Prostate gland (tissue), 2 donors: ENCODE measurements at places on chromosomes 1 and 21. TPM values are rescaled to one million over a fixed set of nuclear protein-coding genes. Genes with fewer than 3 reads are reported as not detected.
A peak's percentile ranks its signal among the peaks of the same experiment; 100 is the strongest.

Gene UROD
- total RNA-seq, result 152 TPM

Gene MKNK1
- total RNA-seq, result 37.8 TPM

Gene OR2W3
- total RNA-seq, result 2.4 TPM

Gene ISG15
- total RNA-seq, result 22.3 TPM

GRCh38 chr1:48356901-48357300, 115.1 kb downstream of the SPATA6 start:
- H3K4me3 ChIP-seq, result no peak overlapping the region
- H3K4me1 ChIP-seq, result no peaks in the 10 kb centered on the region
- H3K36me3 ChIP-seq, result no peaks in the 10 kb centered on the region
- H3K27me3 ChIP-seq, result no peaks in the 10 kb centered on the region

DNA sequence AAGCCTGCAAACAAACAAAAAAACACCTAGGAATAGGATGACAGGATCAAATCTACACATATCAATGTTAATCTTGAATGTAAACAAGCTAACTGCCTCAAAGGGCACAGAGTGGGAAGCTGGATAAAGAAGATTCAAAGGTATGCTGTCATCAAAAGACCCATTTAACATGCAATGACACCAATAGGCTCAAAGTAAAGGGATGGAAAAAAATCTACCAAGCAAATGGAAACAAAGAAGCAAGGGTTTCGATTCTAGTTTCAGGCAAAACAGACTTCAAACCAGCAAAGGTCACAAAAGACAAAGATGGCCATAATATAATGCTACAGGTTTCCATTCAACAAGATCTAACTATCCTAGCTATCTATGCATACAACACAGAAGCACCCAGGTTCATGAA, 16.2 kb upstream of the OR2T10 start:
- H3K27ac ChIP-seq, result no peak overlapping the region
- H3K4me1 ChIP-seq, result no peaks in the 10 kb centered on the region
- no peaks in the 10 kb centered on the region for H3K27me3 ChIP-seq

DNA sequence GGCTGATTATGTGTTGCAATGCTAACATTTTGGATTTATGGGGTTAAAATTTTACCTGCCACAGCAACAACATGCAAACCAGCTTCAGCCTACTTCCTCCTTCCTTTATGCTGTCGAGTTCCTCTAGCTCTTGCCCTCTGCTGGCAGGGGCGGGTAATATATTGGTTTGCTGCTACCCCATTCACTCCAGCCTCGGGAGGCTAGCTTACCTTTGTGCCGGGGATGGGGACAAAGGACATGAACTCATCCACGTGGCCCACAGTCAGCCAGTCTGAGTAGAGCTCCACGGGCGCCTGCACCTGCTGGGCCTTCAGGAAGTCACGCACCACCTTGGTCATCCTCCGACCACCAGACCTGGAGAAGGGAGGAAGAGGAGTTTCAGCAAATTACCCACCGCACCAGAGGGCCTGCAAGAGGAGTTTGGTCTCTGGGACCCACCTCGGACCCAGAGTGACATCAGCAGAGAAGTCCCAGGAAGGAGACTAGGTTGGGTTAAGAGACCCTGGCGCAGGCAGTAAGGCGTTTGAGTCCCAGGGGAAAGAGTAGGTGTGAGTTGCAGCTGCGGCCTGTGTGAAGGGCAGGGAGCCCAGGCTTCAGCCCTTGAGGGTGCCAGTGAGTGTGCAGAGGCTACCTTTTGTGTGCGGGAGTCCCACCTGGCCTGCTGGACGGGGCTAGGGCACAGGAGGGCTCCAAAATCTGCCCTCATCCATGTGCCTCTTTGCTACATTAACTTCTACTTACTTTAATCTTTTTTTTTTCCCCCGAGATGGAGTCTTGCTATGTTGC, 21.8 kb upstream of the SDHB start:
- no peaks in the 10 kb centered on the region for H3K36me3 ChIP-seq
- no peak for DNase-seq
- H3K4me1 ChIP-seq, result no peaks in the 10 kb centered on the region
- H3K4me3 ChIP-seq, result no peak overlapping the region
- no peaks in the 10 kb centered on the region for H3K27me3 ChIP-seq

DNA sequence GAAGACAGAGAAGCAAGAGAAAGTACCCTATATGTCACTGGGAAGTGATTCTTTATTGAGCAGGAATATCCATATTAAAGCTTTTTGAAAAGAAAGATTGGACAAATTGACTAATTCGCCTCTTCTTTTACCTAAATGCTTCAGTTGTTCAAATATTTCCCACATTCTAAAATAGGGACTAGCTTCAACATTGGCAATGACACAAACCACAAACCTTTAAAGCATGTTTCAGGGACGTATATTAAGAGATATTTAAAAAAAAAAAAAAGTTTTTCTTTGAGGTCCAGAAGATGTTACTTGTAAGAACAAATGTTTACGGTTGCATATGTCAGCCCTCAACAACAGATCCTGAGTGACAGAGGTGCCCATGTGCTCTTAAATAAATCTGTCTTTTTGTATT, 235.0 kb upstream of the NFIA start:
- H3K27ac ChIP-seq, result no peak overlapping the region
- DNase-seq, result no peak
- H3K4me3 ChIP-seq, result no peak overlapping the region
- H3K36me3 ChIP-seq, result no peaks in the 10 kb centered on the region

- no peaks in the 10 kb centered on the region for H3K27me3 ChIP-seq
- H3K4me1 ChIP-seq, result no peaks in the 10 kb centered on the region
- no peak overlapping the region for H3K4me3 ChIP-seq
- no peak for DNase-seq
Observed at GRCh38 chr1:175801979-175802378, 58.6 kb upstream of the TNR start.

Gene DENND2C
- total RNA-seq, result 10.6 TPM

DNA sequence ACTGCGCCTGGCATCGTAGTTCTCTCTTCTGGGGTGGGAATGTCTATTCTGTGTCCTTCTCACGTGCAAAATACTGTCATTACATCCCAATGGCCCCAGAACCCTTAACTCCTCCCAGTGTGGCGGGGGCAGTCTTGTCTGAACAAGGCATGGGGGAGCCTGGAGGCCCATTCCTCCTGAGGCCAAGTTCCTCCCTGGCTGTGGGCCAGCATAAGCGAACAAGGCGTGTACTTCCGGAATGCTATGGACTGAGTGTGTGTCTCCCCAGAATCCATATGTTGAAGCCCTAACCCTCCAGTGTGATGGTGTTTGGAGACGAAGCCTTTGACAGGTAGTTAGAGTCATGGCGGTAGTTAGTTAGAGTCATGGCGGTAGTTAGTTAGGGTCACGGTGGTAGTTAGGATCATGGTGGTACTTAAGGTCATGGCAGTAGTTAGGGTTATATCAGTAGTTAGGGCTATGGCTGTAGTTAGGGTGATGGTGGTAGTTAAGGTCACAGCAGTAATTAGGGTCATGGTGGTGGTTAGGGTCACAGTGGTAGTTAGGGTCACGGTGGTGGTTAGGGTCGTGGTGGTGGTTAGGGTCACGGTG, 71.0 kb downstream of the PRKCZ start:
- no peaks in the 10 kb centered on the region for H3K27me3 ChIP-seq
- no peak for DNase-seq
- no peaks in the 10 kb centered on the region for H3K36me3 ChIP-seq
- H3K4me1 ChIP-seq, result no peaks in the 10 kb centered on the region

- H3K27me3 ChIP-seq, result no peaks in the 10 kb centered on the region
- H3K27ac ChIP-seq, result peak overlapping the region; percentile 90
- H3K36me3 ChIP-seq, result no peaks in the 10 kb centered on the region
- peaks cover 17% of the 10 kb centered on the region for H3K4me1 ChIP-seq
- DNase-seq, result peak; percentile 88
- H3K4me3 ChIP-seq, result no peak overlapping the region
Observed at GRCh38 chr1:151828921-151829320, 2.7 kb downstream of the RORC start.

DNA sequence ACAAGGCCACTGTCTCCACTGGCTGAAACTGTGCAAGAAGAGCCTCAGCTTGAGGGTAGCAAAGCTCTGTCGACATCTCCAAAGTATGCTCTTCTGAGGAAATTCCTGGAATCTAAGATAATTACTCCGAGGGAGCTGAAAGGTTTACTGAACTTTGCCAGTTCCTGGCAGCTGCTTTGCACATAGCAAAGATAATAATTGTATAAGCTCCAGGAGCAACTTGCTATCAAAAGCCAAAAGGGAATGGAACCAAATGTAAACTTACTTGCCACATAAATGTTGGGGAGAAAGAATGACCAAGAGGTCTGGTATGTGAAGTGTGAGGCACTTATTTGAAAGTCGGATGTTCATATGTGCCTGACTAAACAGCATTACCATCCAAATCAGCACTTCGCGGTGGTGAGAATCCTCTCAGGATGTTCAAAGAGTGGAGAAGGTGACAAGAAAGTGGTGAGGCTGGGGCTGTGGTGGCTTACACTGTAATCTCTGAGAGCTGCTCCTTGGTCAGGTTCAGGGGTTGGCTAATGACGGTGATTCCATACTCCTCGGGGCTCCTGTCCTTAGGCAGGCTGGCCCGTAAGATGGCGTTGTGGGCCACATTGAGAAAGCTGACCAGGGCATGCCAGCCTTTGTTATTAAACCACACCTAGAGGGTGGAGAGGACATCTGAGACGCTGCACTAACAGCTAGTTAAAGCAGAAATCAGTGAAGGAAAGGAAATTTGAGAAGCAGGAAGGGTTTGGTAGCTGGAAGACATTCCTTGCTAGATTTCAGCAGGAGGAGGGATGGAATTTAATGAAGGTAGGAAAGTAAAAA, 100.0 kb downstream of the ABCA4 start:
- H3K36me3 ChIP-seq, result no peaks in the 10 kb centered on the region
- no peak overlapping the region for H3K27ac ChIP-seq
- H3K4me1 ChIP-seq, result no peaks in the 10 kb centered on the region

DNA sequence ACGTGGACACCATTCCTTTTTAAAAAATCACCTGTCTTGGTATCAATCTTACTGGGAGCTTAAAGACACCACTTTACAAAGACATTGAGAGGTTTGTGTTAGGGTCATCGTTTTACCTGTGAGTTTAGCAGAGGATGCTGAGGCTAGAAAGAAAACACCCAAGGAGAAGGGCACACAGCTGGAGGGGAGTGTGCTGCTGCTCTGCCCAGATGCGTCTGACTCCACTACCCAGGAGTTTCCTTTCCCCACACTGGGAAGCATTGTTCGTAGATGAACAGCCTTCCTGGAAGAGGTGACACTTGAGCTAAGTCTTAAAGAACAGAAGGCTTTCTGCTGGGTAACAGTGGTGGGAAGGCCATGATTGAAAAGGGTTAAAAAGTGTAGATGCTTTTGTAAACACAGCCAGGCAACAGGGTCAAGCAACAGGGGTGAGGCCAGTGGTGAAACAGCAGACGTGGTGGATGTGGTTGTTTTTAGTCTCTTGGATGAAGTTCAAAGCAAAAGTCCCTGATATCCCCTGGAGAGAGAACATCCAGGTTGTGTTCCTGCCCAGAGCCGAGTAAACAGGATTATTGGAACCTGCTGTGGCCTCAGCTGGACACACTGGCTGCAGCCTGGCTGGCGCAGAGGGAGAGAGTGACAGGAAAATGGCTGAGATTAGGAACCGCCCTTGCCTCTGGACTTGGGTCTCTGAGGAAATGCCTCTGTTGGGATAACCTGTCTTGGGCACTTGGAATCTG, 198.6 kb upstream of the JUN start:
- no peaks in the 10 kb centered on the region for H3K36me3 ChIP-seq
- no peaks in the 10 kb centered on the region for H3K4me1 ChIP-seq
- peak overlapping the region; percentile 53 for H3K27ac ChIP-seq
- DNase-seq, result peak; percentile 44

Gene CELA2B
- 1.1 TPM for total RNA-seq

DNA sequence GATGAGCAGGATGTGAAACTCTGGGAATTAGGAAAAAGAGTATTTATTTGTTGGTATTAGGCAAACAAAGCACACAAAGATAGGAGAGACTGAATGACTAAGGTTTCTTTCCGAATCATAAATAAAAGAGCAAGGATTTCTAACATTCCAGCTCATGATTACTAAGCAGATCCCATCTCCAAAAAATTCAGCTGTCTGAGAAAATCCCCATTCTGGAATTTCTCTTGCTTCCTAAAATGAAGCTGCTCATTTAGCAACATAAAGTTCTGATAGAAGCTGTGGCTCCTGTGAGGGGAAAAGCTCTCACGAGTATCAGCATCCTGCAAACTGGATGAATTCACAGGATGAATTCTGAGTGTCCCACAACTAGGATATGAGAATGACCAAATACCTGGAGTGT, 6.7 kb upstream of the SH2D5 start:
- no peaks in the 10 kb centered on the region for H3K4me1 ChIP-seq
- H3K4me3 ChIP-seq, result no peak overlapping the region
- H3K27me3 ChIP-seq, result no peaks in the 10 kb centered on the region
- no peak overlapping the region for H3K27ac ChIP-seq

GRCh38 chr1:197705941-197706340, 69.3 kb downstream of the DENND1B start:
- H3K27ac ChIP-seq, result no peak overlapping the region
- DNase-seq, result no peak
- H3K27me3 ChIP-seq, result no peaks in the 10 kb centered on the region
- no peaks in the 10 kb centered on the region for H3K36me3 ChIP-seq

- no peak overlapping the region for H3K4me3 ChIP-seq
- no peaks in the 10 kb centered on the region for H3K27me3 ChIP-seq
- H3K27ac ChIP-seq, result no peak overlapping the region
- H3K36me3 ChIP-seq, result no peaks in the 10 kb centered on the region
- H3K4me1 ChIP-seq, result no peaks in the 10 kb centered on the region
- no peak for DNase-seq
Observed at GRCh38 chr1:67436511-67437055, 6.4 kb upstream of the SERBP1 start.

Gene FAM131C
- not detected for total RNA-seq

DNA sequence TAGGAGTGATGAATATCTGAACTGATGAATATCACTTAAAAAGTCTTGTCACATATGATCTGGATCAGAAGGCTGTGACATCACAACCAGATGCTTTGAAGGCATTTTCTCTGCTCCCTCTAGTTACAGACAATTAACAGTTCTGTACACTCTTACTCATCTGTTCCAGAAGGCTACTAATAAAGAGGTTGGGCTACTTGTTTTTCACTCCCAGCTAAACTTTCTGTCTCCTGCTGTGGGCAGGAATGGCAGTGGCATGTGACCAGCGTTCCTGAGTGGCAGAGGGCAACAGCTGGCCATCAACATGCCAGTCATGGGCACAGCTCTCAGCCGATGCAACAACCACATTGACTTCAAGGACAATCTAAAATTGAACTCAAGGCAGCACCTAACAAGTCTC, 66.7 kb downstream of the SLC45A1 start:
- peaks cover 26% of the 10 kb centered on the region for H3K4me1 ChIP-seq
- H3K36me3 ChIP-seq, result no peaks in the 10 kb centered on the region
- no peak for DNase-seq
- H3K27ac ChIP-seq, result no peak overlapping the region
- no peak overlapping the region for H3K4me3 ChIP-seq

- no peaks in the 10 kb centered on the region for H3K36me3 ChIP-seq
- H3K4me3 ChIP-seq, result no peak overlapping the region
- no peak overlapping the region for H3K27ac ChIP-seq
Observed at GRCh38 chr1:90671251-90671650, 45.9 kb downstream of the BARHL2 start.

Gene TP73
- 15.1 TPM for total RNA-seq

Gene LCK
- total RNA-seq, result 1.3 TPM
